IMR-90 (cell line): ENCODE measurements at places on chromosomes 7 and 10.

DNA sequence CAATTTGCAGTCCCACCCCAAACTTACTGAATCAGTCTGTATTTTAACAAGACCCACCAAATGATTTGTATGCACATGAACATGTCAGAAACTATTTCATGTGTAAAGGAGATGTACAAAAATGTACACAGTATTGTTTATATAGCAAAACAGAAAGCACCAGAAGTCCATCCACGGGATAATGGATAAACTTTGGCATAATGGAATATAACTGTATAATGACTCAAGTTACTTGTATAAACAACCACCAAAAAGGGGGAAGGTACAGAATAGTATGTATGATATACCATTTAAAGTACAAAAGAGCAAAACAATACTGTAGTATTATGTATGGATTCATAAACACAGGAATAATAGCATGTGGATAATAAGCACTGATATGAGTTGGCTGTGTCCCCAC, 22.4 kb downstream of the NUP42 start:
- DNase-seq, result peak; percentile 53
- no peak overlapping the region for H3K27ac ChIP-seq
- H3K4me3 ChIP-seq, result no peak overlapping the region
- peaks cover 14% of the 10 kb centered on the region for H3K36me3 ChIP-seq

GRCh38 chr7:158809596-158809995, 19.7 kb downstream of the ESYT2 start:
- no peak overlapping the region for H3K4me3 ChIP-seq
- H3K36me3 ChIP-seq, result peaks cover under 1% of the 10 kb centered on the region; the same call in 1 of the 2 replicates
- H3K4me1 ChIP-seq, result peaks cover 10% of the 10 kb centered on the region
- H3K27me3 ChIP-seq, result no peaks in the 10 kb centered on the region
- peak; percentile 45 for DNase-seq

GRCh38 chr10:21019436-21019835, 122.3 kb upstream of the NEBL start:
- DNase-seq, result no peak
- no peak overlapping the region for H3K4me3 ChIP-seq

DNA sequence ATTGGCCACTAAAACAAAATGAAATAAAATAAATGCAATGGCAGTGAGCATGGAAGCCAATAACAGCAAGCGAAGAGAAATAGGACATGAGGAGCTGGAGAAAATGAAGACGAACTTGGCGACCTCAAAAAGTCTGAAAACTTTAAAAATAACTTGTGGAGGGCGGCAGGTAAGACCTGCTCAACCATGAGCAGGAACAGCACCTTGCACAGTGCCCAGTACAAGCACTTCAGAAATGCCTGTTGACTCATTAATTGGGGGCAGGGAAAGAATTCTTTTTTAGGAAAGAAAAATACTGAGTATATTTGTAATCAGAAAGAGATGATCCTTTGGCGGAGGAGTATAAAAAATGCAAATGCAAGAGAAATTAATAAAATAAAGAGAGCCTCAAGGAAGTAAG, 78.0 kb downstream of the XPNPEP1 start:
- peaks cover 12% of the 10 kb centered on the region for H3K27me3 ChIP-seq
- no peaks in the 10 kb centered on the region for H3K4me1 ChIP-seq
- no peak overlapping the region for H3K4me3 ChIP-seq

- peak overlapping the region; percentile 14; the same call in 1 of the 2 replicates for H3K27ac ChIP-seq
- H3K27me3 ChIP-seq, result no peaks in the 10 kb centered on the region
- H3K4me3 ChIP-seq, result no peak overlapping the region
- DNase-seq, result no peak
- peaks cover 2% of the 10 kb centered on the region for H3K36me3 ChIP-seq
Observed at GRCh38 chr10:113060201-113061053, 110.4 kb downstream of the TCF7L2 start.

DNA sequence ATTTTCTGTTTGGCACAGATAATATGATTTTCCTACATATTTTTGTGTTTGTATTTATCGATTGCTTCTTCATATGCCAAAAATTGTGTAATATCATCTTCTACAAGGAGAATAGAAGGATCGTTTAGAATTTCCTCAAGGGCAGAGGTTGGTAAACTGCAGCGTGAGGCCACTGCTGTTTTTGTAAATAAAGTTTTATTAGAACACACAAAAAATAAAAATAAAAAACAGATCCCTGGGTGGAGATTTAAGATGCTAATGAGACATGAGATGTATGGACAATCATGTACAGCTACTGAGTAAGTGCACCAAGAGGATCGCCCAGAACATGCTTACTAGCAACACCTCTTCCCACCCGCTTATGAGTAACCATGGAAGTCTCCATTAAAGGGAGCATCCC, 9.6 kb downstream of the LYZL2 start:
- H3K4me3 ChIP-seq, result no peak overlapping the region
- H3K36me3 ChIP-seq, result no peaks in the 10 kb centered on the region
- no peaks in the 10 kb centered on the region for H3K4me1 ChIP-seq
- no peak for DNase-seq
- no peaks in the 10 kb centered on the region; the same call in 1 of the 2 replicates for H3K27me3 ChIP-seq
- no peak overlapping the region for H3K27ac ChIP-seq

GRCh38 chr10:77681839-77682238, 44.2 kb upstream of the KCNMA1 start:
- H3K27ac ChIP-seq, result no peak overlapping the region
- H3K27me3 ChIP-seq, result peaks cover 50% of the 10 kb centered on the region
- no peaks in the 10 kb centered on the region for H3K36me3 ChIP-seq

GRCh38 chr7:20834656-20835055, 48.0 kb upstream of the SP8 start:
- H3K36me3 ChIP-seq, result no peaks in the 10 kb centered on the region
- H3K27ac ChIP-seq, result no peak overlapping the region
- H3K27me3 ChIP-seq, result no peaks in the 10 kb centered on the region
- no peak for DNase-seq
- no peaks in the 10 kb centered on the region for H3K4me1 ChIP-seq

DNA sequence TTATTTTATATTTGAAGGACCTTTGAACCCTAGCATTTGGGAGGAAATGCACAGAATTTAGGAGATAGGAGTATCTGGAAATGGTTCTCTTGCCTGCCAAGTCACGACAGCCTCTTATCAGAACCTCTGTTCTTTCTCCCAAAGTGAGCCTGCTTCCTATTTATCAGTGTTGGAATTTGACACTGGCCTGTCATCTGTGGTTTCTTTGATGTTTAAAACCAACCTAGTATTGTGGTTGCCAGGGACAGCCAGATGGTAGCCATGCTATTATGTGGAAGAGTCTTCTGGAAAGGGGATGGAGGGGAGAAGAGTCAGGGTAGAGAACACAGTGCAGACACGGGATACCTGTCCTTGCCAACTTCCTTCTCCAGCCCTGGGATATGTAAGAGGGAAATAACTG, 21.1 kb downstream of the ZNF282 start:
- DNase-seq, result no peak
- H3K4me3 ChIP-seq, result no peak overlapping the region
- peaks cover 63% of the 10 kb centered on the region for H3K36me3 ChIP-seq
- H3K4me1 ChIP-seq, result peaks cover 3% of the 10 kb centered on the region

GRCh38 chr10:59493017-59493416, 130.7 kb upstream of the FAM13C start:
- no peak for DNase-seq
- H3K4me3 ChIP-seq, result no peak overlapping the region
- no peaks in the 10 kb centered on the region for H3K27me3 ChIP-seq
- no peaks in the 10 kb centered on the region for H3K36me3 ChIP-seq
- no peaks in the 10 kb centered on the region for H3K4me1 ChIP-seq
